ENCODE measurements at places on chromosomes 12 and 14.

DNA sequence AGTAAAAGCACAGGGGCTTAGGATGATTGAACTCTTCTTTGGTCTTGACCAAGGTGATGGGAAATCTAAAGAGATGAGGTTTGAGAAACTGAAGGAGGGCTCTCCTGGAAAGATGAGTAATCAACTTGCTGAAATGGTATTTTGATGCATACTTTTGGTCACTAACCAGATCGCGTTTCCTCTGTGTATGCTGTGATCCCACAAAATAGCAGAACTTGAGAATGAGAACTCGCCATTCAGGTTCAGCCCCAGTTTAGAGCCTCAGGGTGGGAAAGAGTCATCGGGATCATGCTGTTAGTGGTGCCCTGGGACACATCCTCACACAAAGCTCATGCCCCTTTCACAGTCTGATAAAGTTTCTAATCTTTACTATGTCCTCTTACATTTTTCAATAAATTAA lies 488.8 kb downstream of the ETNK1 start:
- no peak for DNase-seq

GRCh38 chr14:31876741-31877140 lies 200.4 kb upstream of the ARHGAP5 start:
- no peak for DNase-seq

GRCh38 chr12:132024758-132025157 lies 75.0 kb downstream of the EP400 start:
- no peak for DNase-seq

DNA sequence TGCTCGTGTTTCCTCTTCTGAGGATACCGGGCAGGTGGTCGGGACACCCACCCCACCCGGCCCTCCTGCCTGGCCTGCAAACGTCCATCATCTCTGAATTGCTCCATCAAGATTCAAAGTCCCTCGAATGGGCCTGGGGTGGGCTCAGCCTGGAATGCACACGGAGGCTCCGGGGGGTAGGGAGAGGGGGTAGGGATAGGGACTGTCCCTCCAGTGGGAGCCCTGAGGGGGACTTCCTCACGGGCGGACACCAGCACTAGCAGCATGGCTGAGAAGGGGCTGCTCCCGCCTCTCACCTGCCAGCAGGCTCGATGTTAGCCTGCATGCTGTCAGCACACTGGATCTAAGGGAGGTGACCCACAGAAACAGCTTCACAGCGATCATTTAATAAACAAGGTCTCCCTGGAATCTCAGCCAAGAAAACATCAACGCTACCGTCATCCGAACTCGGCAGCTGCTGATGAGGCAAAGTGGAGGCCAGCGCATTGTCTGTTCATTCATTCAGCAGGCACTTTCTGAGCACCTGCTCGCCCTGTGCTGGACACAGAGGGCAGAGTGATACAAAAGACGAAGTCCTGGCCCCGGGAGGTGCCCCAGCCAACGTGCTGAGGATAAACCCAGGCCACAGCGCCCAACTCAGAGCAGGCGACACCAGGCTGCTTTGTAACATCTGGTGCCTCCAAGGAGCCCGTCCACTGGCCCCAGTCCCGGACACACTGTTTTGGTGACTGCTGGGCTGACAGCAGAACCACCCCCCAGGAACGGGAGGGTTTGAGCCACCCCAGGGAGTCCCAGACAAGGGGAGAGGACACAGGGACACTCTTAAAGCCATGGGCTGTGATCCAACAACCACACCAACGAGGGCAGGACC lies 6.3 kb downstream of the TMEM179 start:
- no peak for DNase-seq

DNA sequence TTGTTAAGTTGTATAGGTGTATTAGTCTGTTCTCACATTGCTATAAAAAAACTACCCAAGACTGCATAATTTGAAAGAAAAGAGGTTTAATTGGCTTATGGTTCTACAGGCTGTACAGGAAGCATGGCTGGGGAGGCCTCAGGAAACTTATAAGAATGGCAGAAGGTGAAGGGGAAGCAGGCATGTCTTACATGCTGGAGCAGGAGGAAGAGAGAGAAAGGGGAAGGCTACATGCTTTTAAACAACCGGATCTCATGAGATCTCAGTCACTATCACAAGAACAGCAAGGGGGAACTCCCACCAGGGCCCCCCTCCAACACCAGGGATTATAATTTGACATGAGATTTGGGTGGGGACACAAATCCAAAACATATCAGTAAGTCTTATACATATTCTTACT lies 60.5 kb upstream of the OR10AD1 start:
- no peak for DNase-seq

DNA sequence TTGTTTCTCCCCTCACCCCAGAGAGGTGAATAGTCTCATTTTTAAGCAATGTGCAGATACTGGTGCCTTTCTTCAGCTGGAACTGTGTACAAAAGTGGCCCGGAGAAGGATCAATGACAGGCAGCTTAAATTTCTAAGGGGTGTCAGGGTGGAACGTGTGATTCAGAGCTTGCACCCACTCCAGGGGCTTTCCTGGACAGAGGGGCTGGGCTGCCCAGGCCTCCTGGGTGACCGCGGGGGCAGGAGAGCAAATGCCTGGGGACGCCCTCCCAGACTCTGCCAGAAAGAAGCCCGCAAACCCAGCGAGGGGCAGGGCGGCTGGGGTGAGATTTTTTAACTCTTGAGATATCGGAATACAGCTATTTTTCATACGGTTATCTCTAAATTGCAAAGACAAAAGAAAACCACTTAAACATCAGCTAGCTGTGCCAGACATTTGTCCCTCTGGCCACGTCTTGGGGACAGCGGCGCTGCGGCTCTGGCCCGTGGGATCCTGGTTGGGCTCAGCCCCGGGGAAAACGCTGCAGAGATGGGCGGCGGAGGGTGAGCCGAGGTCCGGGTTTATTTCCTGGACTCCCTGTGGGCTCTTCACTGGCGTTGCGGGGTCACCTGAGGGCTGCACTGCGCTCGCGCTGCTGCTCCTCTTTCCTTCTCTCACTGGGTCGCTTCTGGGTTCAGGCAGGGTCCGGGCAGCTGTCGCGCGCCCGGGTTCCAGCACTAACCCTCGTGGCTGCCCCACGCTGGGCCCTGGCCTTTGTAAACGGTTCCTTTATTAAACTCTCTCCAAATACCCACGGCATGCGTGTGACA lies 35.8 kb downstream of the NFKBIA start:
- no peak for DNase-seq

GRCh38 chr12:28583701-28584261 lies 393.5 kb downstream of the CCDC91 start:
- no peak for DNase-seq

DNA sequence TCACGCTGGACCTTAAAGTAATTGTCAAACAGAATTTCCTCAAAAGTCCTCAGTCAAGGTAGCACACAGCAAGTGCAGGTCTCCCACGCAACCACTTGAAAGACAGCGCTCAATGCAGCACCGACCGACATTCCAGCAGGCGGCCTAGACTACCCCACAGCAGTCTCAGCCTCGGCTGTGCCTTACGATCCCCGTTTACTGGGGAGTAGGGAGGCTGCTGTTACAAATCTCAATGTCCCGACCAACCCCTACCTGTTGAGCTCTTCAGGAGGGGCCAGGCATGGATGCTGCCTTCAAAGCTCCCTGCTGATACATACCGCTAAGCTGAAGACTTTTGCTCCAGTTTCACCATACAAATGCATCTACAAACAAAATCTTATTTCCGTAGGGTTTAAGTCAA lies 21.8 kb downstream of the VPS37B start:
- no peak for DNase-seq

DNA sequence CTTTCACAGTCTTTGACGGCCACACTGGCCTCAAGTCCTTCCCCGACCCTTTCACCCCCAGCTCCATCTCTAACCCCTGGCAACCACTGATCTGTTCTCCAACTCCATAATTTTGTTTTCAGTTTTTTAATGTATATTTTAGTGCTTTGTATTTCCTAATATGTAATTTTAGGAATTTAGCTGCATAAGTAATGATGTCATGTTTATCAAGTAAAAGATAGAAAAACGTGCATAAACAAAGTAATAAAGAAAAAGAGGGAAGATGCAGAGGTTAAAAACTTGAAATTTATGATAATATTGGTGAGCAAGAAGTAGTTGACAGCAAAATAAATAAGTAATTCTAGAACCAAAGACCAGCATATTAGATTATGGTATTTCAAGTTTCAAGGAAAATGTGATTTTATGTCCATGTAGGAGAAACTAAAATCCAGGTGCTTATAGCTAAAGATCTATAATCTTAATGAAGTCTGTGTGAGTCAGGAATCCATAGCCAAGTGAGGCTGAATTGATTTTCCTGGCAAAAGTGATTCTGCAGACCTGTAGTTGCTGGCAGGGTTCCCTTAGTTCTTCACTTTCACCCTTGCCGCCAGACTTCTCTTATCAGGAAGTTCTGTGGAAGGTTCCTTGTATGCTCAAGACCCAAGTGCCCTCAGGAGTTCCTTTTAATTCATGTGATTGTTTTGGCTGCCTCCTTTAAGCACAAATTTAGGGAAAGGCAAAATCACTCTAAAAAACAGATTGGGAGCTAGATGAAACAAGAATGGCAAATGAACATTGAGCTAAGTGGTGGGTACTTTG lies 24.4 kb downstream of the FBXW8 start:
- no peak for DNase-seq

DNA sequence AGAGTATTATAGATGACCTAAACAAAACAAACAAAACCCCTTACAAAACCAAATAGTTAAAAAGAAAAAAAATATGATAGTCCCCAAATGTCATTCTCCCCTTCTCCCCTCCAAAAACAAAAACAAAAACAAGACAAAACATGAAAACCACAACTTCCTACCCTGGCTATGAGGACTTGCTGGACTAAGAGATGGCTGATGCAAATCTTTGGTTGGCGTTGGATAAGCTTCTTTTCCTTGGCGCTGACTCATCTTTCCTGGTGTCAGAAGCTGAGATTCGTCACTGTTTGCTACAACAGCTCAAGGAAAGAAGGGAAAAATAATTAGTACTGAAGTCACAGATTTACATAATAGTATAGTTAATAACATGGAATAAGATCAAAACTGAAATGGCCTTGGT lies 102.5 kb upstream of the BBS10 start:
- DNase-seq: no peak

- DNase-seq: no peak
Observed at GRCh38 chr12:91937706-91938105, 207.9 kb downstream of the BTG1 start.

- DNase-seq: no peak
Observed at GRCh38 chr14:85024931-85025330, 505.0 kb upstream of the FLRT2 start.

GRCh38 chr12:22459838-22460490 lies 84.4 kb downstream of the C2CD5 start:
- DNase-seq: no peak

GRCh38 chr12:94761559-94761958 lies 111.2 kb upstream of the TMCC3 start:
- no peak for DNase-seq

GRCh38 chr14:23132970-23133369 lies 13.9 kb upstream of the CEBPE start:
- no peak for DNase-seq

DNA sequence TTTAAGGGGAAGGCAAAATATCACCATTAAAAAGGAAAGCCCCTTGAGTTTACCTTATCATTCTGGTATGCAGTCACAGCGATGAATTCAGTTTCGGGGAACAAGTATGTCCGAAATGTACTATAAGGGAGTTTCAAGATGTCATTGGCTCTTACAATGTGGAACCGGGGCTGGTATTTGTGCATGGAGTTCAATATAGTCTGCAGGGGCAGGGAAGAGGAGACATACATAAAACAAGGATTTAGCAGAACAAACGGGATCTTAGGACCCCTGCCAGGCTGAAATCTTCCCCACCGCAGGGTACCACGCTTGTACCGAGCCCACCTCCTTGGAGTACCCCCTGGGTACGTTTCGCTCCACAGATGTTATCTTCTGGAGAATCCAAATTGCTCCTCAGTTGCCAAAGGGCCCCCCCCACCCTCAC lies 4.5 kb downstream of the TBX3 start:
- no peak for DNase-seq

GRCh38 chr14:23406244-23406643 lies 1.8 kb downstream of the MYH6 start:
- DNase-seq: no peak

- DNase-seq: no peak
Observed at GRCh38 chr12:107221913-107222312, 128.6 kb upstream of the CRY1 start.

- no peak for DNase-seq
Observed at GRCh38 chr12:30152705-30153104, 369.0 kb upstream of the TMTC1 start.

- DNase-seq: no peak
Observed at GRCh38 chr12:66217342-66217917, 28.4 kb downstream of the IRAK3 start.

DNA sequence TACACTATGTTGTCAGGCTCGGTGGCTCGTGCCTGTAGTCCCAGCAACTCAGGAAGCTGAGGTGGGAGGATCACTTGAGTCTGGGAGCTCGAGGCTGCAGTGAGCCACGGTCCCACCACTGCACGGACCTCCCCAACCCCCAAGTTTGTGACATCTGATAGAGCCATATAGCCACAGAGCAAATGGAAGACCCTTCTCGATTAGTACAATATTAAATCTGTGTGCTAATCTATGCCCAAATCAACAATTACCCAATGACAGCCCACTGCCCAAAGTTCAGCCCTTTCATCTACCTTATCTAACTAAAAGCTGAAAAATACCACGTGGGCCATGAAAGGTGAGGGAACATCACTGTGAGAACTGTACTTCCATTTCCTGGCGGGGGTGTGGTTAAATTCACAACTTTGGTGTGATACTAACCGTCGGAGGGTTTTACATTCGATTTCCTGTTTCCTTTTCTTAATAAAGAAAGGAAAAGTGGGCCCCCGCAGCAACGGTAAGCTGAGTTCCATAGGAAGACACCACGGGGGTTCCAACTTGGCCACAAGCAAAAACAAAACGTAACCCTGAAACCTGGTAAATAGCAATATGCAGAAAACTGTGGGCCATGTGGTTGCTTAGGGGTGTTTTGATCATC lies 31.2 kb upstream of the FOS start:
- DNase-seq: peak; percentile 47

DNA sequence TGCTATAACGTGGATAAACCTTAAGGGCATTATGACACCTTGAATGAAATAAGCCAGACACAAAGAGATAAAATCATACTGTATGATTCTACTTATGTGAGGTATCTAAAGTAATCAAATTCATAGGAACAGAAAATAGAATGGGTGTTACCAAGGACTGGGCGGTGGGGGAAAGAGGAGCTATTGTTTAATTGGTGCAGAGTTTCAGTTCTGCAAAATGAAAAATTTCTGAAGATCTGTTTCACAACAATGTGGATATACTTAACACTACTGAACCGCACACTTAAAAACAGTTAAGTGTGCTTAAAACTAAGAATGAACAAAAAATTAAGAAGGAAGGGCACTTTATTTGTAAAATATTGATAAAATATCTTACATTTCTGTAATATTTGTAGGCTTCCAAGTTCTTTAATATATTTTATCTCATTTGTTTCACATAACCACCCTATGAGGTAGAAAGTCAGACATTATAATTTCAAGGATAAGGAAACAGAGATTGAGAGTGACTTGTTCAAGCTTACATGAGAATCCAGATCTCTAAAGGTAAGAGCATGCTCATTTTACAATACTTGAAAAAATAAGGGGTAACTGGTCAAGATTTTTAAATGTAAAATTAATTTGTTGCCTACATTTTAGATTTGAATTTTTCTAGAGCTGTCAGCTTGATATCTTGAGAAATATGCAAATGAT lies 14.9 kb downstream of the LTA4H start:
- no peak for DNase-seq

GRCh38 chr14:24368212-24368561 lies 203 bp downstream of the NFATC4 start:
- no peak for DNase-seq

GRCh38 chr12:124869059-124869665 lies 5.5 kb upstream of the SCARB1 start:
- DNase-seq: no peak

GRCh38 chr14:78154827-78155226 lies 15.3 kb upstream of the NRXN3 start:
- no peak for DNase-seq
